Vagina (tissue), 2 donors: ENCODE measurements at places on chromosomes 13 and 19.

DNA sequence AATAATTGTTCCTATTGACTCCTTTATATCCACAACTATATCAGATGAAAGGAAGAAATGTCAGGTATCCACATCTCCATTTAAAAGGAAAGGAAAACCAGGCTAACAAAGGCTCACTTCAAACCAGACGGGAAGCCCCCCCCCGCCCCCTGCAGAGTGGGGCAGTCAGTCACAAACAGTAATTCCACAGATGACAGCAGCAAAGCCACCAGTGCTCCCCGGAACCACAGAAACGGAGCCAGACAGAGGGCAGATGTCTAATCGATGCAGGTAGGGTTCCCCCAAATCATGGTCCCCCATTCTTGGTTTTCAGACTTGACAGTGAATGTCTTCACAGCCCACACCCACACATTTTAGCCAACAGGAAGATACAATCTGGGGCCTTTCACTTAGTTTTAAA is 100.8 kb downstream of the STK24 start:
- no peak for DNase-seq

DNA sequence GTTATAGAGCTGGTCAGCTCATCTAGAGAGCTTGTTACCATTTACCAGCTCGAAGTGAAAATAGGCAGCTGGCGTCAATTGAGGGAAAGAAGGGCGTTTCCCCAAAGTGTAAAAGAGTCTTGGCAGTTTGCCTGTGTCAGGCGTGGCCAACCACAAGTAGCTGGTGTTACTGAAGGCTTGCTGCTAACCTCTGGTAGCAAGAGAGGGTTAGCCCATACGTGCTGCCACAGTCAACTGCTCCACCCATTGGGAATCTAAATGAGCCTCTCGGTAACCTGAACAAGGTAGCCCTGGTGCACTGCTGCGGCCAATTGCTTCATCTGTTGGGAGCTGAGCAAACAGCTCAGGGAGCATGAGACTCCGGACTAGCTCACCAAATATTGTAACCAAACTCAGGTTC is 314.9 kb upstream of the SLITRK5 start:
- no peak for DNase-seq

DNA sequence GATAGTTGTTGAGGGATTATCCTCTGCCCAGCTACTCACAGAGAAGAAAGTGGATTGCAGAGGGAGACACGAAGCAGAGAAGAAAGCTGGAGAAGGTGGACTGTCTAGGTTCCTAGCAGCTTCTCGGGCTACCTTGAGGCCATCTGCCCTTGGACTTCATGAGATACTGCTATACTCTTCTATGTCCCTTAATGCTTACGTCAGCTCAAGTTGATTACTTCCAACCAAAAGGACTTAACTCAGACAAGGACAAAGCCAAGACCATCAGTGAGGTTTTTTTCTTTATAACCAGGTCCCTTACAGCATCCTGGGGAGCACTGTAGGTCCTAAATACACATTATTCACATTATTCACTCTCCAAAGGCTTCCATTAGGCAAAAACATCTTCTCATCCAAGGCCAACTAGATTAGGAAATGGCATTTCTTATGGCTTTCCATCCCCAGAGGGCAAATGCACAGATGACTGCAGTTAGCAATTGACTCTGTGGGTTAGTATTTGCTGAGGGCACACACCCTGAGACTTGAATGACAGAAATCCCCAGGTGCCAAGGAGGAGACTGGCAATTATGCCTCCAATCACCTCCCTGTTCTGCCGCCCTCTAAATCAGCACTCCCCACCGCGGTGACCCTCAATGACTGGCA is 4.1 kb upstream of the UBE2L5 start:
- DNase-seq, result no peak

DNA sequence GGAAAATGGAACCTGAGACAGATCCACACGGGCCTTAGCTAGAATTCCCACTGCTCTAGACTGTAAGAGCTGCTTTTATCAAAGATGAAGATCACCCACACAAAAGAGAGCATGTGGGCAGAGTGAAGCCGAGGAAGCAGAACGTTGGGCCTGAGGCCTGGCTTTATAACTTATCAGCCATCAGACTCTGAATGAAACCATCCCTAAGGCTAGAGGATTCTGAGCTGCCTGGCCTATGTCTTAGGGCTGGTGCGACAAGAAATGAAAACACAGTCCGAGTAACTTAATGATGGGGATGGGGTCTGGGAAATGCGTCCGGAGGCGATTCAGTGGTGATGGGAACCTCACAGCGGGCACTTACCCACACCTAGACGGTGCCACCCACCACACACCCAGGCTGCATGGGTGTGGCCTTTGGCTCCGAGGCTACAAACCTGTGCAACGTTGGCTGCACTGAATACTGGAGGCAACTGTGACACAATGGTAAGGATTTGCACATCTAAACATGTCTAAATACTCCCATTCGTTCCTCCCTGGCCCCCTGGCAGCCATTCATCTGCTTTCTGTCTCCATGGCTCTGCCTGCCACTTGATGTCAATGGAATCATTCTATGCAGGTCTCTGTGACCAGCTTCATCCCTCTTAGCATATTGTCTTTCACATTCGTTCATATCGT is 62.0 kb downstream of the SLC15A1 start:
- no peak for DNase-seq

DNA sequence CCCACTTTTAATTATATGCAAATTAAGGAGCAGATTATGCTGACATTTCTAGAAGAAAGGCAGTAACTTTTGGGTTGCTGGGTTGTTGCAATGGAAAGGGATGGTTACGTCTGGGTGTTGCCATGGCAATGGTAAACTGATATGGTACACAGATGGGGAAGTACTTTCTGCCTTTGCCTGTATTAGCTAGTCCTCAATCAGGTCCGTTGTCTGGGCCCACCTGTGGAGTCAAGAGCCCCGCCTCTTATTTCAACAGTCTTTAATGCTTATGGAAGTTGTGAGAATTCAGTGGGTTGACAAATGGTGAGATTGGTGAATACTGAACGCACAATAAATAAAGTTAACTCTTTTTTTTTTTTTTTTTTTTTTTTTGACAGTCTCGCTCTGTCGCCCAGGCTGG is 30.6 kb upstream of the DPP9 start:
- DNase-seq, result no peak

DNA sequence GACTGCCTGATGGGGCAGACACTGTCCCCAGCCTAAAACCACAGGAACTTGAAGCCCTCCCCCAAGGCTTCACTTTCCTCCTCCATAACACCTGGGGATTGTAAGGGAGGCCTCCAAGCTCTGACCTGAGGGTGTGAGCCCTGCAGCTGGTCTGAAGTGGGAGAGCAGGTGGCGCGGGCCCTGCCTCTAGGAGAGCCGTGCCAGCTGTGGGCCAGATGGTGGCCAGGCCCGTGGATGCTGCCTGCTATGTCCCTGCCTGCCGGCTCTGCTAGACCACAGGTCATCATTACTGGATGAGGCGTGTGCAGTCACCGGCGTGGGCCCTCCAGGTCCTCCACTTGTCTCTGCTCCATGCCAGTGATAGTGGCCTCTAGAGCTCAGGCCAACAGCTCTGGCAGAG is 3.5 kb upstream of the KLHL26 start:
- DNase-seq, result no peak

DNA sequence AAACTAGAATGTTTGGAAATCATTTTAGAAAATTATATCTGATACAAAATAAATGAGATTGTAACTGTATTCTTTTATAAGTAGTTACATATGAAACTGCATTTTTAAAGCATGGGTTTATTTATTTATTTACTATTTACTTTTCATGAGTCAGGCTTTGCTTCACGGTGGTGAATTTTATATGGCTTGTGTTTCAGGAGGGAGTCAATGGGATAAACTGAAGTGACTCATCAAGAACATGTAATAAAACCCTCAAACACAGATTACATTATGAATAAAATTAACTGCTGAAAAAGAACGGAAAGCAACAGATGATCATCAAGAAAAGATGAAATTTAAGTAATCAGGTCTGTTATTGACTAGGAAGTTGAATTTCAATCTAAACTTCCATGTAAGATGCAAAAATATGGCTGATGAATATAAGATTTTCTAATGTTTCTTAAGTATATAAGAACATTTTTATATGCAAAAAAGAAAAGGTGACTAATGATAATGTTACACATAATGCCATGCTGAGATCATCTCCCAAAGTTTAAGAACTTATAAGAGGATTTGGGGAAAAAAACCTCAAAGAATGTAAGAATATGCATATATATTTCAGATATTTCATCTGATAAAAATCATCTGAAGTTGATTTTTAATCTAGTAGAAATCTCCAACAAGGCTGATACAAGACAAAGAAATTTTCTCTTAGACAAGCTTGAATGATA is 383.6 kb downstream of the SLITRK1 start:
- DNase-seq, result no peak

GRCh38 chr13:86080340-86080995 is 281.2 kb upstream of the SLITRK6 start:
- DNase-seq, result no peak

DNA sequence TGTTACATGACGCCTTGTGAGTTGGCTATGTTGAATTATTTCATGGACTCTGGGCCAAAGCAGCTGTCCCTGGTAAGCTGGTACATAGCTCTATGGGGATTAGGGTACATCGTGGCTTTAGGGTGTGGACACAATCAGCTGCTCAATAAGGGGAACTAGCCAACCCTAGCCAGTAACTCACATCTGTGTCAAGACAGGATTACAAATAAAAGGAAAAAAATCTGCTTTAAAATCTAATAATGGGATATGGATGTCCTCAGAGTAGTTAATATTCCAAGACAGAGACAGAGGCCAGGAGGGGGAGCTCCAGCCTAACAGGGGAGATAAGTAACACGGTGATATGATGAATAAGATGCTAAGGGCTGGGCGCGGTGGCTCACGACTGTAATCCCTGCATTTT is 21.1 kb upstream of the ZNF766 start:
- no peak for DNase-seq

DNA sequence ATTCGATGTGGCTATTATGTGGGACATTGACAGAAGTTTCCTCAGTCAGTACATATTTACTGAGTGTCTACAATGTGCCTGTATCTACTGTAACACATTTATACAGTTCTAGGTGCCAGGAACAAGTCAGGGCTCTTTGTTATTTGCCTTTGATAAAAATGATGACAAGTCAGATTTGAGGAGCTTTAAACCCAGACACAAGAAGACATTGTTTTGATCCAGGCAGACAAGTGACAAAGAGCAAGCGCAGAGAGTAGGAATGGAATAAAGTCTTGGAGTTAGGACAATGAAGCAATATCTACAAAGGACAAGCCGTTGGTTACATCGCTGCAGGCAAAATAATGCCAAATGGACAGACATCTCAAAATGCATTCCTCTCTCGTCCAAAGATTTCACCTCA is 70.1 kb downstream of the ITGBL1 start:
- no peak for DNase-seq

GRCh38 chr19:16266586-16266942 is 58.1 kb upstream of the KLF2 start:
- no peak for DNase-seq

- no peak for DNase-seq
Observed at GRCh38 chr19:47093841-47094240, 19.7 kb downstream of the ZC3H4 start.

GRCh38 chr13:52158629-52159158 is 703 bp downstream of the NEK3 start:
- no peak for DNase-seq

GRCh38 chr19:19105365-19106055 is 32.8 kb downstream of the TMEM161A start:
- no peak for DNase-seq

GRCh38 chr13:98990701-98991100 is 12.8 kb upstream of the DOCK9 start:
- DNase-seq, result no peak

DNA sequence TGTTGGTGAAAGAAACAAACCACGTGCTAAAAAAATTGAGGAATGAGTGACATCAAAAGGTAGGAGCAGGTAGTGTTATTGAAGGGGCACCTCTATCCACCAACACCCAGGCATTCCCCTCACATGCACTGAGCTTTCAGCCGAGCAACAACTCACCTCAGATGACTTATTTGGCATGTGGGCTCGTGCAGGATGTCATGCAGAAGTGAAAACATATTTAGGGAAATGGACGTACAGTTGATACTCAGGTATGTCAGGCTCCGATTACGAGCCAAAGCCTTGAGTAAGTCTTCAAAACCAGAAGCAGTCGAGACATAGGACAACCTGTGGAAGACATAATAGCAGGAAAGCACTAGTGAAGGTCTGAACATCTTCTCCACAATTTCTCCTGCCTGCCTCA is 30.4 kb downstream of the NLRP11 start:
- DNase-seq, result no peak

GRCh38 chr13:113229161-113229560 is 19.7 kb downstream of the CUL4A start:
- DNase-seq, result no peak

DNA sequence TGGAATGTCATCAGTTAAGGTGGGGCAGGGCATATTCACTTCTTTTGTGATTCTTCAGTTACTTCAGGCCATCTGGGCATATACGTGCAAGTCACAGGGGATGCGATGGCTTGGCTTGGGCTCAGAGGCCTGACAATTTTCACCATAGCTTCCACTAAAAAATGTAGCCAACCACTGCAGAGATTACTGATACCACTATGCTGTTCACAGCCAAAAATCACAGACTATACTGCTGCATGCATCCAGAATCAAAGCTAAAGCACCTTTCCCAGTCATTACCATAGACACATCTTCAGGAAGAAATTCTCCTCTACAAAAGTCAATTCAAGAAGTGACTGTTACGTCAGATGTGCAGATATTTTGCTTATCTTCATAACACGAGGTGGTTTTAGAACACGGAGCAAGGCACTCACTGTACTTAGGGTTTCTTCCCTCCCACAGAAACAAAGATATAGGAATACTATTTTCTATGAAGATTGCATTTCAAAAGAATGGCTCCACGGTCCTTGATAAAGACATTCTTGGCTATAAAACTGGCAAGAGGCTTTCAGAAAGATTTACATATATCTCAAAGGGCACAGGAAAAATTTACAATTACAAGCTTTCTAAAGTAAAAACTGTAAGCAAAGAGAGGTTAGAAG is 1556.6 kb upstream of the PRR20A start:
- DNase-seq, result no peak

DNA sequence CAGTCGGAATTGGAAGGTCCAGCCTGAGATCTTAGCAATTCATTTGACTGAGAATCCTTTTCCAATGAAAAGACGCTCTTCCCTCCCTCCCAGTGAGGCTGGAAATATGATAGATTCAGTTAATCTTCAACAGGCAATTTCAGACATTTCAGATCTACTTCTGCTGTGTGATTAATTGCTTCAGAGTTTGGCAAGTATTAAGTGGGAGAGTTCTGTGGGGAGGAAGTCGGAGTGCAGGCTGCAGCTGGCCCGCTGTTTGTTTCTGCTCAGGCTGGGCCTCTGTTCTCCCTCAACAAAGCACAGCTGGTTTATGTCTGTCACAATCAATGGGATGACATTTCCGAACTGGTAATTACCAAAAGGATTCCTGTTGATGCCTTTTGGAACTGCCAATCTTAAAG is 178.2 kb downstream of the NDFIP2 start:
- DNase-seq, result no peak

GRCh38 chr13:66264971-66265370 is 965.2 kb downstream of the PCDH9 start:
- DNase-seq, result no peak
